Activated CD8-positive, alpha-beta memory T cell treated with anti-CD3 and anti-CD28 coated beads for 1 hour (primary cell): ENCODE measurements at places on chromosomes 12 and 14.

- DNase-seq, result no peak
Measured at GRCh38 chr14:94796278-94796677, 26.4 kb upstream of the GSC start.

DNA sequence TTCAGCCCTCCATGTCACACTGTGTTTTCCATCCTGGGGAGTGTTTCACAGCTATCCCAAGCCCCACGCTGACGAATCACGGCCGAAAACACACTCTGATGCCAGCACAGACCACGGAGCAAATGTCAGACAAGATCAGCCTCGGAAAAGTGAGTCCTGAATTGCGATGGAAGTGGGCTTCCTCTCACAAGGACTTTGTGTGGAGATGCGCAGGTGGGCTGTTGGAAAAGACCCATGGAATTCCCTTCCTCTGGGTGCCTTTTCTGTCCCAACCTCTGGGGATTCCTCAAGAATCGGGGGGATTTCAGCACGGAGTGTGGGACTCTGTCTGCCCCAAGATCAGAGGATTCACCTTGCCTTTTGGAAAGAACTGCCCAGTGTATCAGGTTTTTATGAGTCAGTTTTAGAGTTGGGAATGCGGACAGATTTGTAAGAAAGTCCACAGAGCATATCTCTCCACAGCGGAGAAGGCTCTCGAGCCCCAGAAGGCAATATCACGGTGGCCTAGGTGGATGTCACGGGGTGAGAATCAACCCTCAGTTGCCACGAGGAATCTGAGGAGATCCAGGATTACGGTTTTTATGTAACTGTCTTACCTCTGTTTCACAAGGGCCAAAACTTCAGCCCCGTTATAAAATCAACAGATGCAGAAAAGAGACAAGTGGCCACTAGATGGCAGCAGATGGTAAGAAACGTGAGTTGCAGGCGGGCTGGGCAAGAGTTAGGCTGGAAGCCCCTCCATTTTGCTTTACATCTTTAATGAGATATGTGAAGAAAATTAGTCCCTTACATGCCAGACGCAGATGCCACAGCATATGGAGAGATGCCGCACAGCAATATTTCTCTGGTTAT, 201.9 kb downstream of the DAD1 start:
- no peak for DNase-seq

DNA sequence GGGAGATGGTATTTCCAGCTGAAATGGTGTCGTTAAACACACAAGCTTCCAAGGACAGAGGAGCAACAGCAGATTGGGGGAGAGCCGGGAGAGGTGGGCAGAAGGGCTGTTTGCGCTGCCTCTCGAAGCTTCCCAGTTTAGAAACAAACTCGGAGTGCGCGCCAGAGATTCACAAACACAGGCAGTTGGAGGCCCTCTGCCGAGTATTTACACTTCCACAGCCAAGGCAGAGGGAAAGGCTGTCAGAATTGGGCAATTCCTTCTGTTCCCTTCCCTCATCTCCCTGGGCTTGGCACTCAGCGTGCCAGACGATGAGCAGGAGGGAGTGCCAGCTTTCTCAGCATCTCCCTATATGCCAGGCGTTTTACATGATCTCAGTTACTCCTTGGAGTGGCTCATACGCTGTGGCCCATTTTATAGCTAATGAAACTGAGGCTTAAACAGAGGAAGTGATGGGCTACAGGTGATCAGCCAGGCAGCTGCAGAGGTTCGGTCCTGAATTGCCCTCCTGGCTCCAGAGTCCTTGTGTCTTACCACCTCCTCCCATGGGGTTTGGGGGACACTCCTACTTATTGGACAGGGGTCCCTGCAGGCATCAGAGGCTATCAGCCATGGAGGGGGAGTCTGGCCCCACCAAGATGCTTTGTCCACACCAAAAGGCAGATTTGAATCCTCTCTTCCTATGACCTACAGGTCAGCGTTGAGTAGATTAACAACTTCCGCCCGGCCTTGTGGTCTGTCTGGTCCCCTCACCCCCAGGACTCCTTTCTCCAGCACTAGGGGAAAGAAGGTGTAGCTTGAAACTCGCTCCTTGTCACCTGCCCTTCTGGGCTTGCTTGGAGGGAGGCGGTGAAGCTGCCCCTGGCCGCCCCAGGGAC, 3.1 kb downstream of the FAM222A start:
- DNase-seq, result no peak

GRCh38 chr14:95431199-95432143, 85.0 kb downstream of the SYNE3 start:
- no peak for DNase-seq

- DNase-seq, result no peak
Measured at GRCh38 chr12:91616416-91616815, 433.8 kb upstream of the DCN start.

DNA sequence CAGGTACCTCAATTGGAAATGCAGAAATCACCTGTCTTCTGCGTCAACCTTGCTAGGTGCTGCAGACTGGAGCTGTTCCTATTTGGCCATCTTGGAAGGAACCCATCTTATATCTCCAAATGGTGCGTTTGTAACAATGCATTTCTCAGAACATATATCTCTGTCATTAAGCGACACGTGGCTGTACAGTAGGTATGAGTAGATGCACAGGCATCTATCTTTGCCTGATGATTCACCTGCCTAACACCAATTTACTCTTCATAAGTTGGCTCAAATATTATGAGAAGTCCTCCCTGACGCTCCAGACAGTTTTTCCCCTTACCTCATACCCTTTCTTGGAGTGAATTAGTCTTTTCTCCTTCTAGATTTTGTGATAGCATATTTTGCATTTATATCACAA, 44.2 kb downstream of the GPR137C start:
- DNase-seq, result no peak

DNA sequence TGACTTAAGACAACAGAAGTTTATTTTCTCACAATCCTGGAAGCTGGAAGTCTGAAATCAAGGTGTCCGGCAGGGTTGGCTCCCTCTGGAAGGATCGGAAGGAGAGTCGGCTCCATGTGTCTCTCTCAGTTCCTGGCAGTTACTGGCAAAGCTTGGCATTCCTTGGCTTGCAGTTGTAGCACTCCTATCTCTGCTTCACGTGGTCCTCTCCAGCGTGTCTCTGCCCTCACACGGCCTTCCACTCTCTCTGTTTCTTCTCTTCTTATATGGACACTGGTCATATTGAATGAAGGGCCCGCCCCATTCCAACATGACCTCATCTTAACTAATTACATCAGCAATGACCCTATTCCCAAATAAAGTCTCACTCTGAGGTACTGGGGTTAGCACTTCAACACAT, 60.1 kb upstream of the TUNAR start:
- DNase-seq, result no peak

- DNase-seq, result no peak
Measured at GRCh38 chr14:25049093-25049567, 817 bp downstream of the STXBP6 start.

DNA sequence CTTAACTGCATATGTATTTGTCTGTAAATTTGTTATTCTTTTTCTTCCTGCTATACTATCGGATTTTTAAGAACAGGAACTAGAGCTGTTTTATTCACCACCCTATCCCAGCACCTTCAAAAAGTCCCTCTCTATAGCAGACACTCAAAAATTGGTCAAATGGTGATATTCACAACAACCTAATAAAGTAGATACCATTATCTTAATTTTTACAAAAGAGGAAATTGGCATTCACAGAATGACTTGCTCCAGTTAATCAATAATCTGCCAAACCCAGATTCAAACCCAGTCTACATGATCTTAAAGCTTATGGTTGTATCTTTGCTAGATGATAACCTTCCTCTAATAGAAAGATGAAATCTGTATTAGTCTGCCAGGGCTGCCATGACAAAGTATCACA, 426.6 kb downstream of the EGLN3 start:
- no peak for DNase-seq

DNA sequence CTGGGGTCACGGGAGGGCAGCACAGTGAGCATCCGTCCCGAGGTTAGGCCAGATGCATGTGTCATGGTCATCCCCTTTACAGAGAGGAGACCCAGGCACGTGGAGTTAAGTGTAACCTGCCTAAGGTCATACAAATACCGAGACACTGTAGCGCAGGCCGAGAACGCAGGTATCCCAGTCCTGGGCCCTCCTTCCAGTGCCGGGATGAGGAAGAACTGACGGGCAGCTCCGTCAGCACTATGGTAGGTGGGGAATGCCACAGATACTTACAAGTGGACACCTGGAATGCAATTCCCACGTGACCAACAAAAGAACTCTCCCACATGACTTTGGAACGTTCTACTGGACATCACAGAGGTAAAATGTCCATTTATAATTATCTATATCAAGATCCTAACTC, 8.7 kb upstream of the TMEM229B start:
- DNase-seq, result no peak

DNA sequence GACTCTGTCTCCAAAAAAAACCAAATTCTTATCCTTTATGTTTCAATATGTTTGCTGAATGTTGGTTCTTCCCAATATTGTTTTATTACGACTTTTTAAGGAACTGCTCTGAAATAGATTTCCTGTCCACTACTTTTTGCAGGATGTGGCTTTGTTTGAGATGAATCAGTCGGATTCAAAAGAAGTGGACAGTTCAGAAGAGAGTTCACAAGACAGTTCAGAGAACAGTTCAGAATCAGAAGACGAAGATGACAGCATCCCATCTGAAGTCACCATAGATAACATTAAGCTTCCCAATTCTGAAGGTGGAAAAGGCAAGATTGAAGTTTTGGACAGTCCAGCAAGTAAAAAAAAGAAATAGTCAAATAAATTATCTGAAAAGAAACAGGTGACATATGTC, 8.2 kb downstream of the NOPCHAP1 start:
- no peak for DNase-seq

DNA sequence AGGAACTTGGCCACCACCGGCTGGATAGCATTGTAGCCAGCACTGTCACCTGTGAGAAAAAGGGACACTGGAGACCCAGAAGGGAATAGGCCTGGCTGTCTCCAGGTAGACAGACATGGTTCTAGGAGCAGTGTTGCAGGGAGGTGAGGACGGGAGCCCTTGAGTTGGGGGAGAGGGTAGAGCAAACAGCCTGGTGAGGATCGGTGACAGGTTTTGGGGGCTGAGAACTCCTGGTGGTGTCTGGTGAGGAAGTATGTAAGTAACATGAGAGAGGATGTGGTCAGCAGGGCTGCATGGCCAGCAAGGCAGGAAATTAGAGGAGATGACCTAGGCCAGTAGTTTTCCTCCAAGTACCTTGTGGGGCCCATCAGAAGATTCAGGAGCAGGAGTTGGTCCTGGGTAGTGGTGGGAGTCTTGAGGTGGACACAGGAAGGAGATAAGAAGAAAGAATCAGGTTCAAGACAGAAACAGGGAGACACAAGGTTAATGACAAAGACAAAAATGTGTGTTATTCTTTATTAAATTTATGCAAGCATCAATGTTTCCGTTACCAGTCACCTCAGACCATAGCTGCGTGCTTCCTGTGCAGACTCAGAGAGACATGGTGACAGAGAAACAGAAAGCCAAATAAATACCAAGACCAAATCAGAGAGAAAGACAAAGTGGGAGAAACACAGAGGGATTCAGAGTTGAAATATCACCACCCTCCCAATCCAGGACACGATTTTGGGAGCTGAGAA, at the start of gene ARHGAP9:
Gene ARHGAP9, minus strand, starts transcription at position 491 of the 740 bp plus-strand sequence. Its CDS starts 460 bp downstream, at position 31.
- no peak for DNase-seq

- no peak for DNase-seq
Measured at GRCh38 chr12:125329239-125330102, 264.2 kb downstream of the AACS start.

DNA sequence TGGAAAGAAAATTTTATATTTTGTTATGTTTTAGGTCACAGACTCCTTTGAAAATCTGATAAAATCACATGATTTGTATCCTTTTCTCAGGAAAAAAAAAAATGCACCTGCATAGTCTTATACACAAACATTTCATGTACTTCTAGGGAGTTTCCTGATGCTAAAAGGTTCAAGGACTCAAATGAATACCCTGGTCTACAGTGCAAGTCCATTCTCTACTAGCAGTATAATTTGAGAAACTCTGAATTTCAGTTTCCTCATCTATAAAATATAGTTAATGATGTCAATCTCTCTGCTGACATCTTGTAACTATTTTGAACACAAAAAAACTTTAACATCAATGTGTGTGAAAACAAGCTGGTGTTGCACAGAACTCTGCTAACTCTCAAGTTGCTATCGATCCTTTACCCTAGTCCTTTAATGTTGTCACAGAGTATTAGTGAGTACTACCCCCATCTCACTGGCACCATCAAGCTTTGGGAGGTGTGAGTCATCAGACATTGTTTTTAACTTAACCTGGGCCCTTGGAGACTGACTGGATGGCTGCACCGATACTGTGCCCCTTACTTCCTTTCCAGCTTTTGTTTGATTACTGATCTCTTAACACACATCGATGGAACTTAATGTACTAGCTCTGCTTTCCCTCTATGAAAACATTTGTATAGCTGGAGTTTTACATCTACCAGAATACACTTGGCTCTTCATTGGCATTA, 251.9 kb upstream of the SOX5 start:
- DNase-seq, result no peak

- no peak for DNase-seq
Measured at GRCh38 chr12:54004841-54005530, 3.8 kb upstream of the HOXC8 start.

- no peak for DNase-seq
Measured at GRCh38 chr12:52119398-52120254, 40.1 kb downstream of the SMIM41 start.

DNA sequence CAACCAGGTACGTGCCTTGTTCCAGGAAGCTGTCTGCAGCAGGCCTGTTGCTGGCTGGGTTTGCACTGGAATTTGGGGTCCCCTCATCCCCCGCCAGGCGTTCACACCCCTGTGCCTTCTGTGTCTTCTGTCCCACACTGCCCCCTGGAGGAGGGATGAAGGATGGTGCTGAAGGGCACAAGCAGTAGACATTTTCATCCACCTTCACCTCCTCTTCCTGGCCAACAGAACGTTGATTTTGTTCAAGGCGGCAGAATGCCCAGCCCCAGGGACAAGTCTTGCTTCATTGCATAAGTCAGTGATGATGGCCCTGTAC, 122.1 kb downstream of the CALM1 start:
- no peak for DNase-seq

DNA sequence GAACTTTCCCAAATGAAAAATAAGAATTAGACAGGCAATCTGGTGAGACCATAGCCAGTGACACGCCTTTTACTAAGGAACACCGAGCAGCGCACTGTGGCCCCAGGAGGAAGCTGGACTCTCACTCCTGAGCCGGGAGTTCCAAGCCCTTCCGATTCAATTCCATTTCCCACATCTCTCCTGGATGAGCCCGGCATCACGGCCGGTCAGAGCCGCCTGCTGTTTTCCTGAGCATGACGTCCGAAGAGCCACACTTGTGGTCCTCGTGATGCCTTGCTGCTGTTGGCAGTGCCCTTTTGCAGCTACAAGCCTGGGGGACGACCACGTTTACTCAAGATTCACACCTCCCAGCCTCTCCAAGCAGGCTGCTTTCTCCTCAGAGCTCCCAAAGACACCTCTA, 40.8 kb downstream of the FBXL14 start:
- DNase-seq, result no peak

GRCh38 chr14:56224229-56224628, 106.0 kb downstream of the PELI2 start:
- no peak for DNase-seq

DNA sequence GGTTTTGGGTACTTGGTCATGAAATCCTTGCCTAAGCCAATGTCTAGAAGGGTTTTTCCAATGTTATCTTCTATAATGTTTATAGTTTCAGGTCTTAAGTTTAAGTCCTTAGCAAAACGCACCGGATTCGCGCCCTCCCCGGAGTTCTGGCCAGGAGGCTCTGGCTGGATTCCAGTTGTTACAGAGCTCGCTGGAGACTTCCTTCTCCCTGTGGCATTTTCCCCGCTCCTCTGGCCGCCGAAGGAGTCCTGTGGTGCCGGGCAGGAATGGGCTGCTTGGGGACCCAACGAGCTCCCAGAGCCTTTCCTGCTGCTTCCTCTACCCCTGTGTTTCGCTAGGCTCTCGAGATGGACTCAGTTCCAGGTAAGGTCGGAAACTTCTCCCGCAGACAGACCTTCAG, 335.9 kb downstream of the AEBP2 start:
- DNase-seq, result no peak

- no peak for DNase-seq
Measured at GRCh38 chr14:91599994-91600393, 89.9 kb upstream of the PPP4R3A start.
